ENCODE measurements at places on chromosomes 1 and 21. TPM values are rescaled to one million over a fixed set of nuclear protein-coding genes. Genes with fewer than 3 reads are reported as not detected.

GRCh38 chr1:193241132-193241827 is 54.9 kb upstream of the B3GALT2 start:
- H3K4me1 ChIP-seq: no peaks in the 10 kb centered on the region
- no peak overlapping the region for H3K27ac ChIP-seq
- no peaks in the 10 kb centered on the region for H3K27me3 ChIP-seq
- H3K4me3 ChIP-seq: no peak overlapping the region
- no peaks in the 10 kb centered on the region for H3K36me3 ChIP-seq
- DNase-seq: no peak

- H3K4me3 ChIP-seq: no peak overlapping the region
- peaks cover 4% of the 10 kb centered on the region for H3K4me1 ChIP-seq
- peak; percentile 13 for DNase-seq
- peaks cover 3% of the 10 kb centered on the region for H3K27me3 ChIP-seq
- H3K36me3 ChIP-seq: no peaks in the 10 kb centered on the region
Measured at GRCh38 chr1:183989078-183989577, 48.4 kb downstream of the COLGALT2 start.

DNA sequence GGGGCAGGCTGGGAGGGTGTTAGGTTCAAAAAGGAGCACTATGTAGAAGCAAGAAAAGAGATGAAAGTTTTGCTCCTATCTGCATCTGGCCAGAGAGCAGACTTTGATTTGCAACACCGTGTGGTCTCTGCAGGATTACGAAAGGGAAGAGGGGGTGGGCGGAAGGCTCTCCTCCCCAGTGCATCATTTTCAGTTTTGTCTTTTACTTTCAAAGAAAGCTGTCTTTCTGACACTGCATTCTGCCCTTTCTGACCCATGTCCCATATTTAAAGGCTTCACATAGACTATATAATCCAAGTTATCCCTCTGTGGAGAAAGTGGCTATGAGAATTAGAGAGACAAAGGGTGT is 126.5 kb downstream of the RHOU start:
- no peak overlapping the region for H3K4me3 ChIP-seq
- H3K36me3 ChIP-seq: no peaks in the 10 kb centered on the region
- DNase-seq: no peak
- no peak overlapping the region for H3K27ac ChIP-seq
- H3K4me1 ChIP-seq: peaks cover 31% of the 10 kb centered on the region
- peaks cover 9% of the 10 kb centered on the region for H3K27me3 ChIP-seq

DNA sequence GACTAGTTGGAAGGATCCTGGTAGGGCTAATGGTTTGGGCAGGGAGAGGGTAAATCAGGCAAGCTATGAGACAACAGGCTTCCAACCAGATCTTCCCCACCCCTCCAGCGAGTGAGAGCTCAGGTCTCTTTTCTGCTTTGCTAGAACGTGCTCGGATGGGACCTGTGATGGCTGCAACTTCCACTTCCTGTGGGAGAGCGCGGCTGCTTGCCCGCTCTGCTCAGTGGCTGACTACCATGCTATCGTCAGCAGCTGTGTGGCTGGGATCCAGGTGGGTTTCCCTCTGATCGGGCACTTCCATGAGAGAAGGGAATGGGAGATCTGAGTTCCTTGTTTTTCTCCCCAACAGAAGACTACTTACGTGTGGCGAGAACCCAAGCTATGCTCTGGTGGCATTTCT is 14.0 kb upstream of the SARS1 start:
- H3K27ac ChIP-seq: no peak overlapping the region
- no peak overlapping the region for H3K4me3 ChIP-seq
- peaks cover 1% of the 10 kb centered on the region for H3K27me3 ChIP-seq
- peaks cover 3% of the 10 kb centered on the region for H3K4me1 ChIP-seq
- DNase-seq: no peak
- H3K36me3 ChIP-seq: no peaks in the 10 kb centered on the region

- H3K27me3 ChIP-seq: no peaks in the 10 kb centered on the region
- H3K4me3 ChIP-seq: no peak overlapping the region
- H3K4me1 ChIP-seq: no peaks in the 10 kb centered on the region
- H3K27ac ChIP-seq: no peak overlapping the region
Measured at GRCh38 chr21:17780539-17780938, 38.6 kb downstream of the C21orf91 start.

- H3K4me1 ChIP-seq: peaks cover 1% of the 10 kb centered on the region
- H3K27ac ChIP-seq: peak overlapping the region; percentile 90
- H3K36me3 ChIP-seq: no peaks in the 10 kb centered on the region
- H3K4me3 ChIP-seq: peak overlapping the region; percentile 94
- peak; percentile 71 for DNase-seq
Measured at GRCh38 chr21:31731056-31731856, 662 bp downstream of the SCAF4 start.

DNA sequence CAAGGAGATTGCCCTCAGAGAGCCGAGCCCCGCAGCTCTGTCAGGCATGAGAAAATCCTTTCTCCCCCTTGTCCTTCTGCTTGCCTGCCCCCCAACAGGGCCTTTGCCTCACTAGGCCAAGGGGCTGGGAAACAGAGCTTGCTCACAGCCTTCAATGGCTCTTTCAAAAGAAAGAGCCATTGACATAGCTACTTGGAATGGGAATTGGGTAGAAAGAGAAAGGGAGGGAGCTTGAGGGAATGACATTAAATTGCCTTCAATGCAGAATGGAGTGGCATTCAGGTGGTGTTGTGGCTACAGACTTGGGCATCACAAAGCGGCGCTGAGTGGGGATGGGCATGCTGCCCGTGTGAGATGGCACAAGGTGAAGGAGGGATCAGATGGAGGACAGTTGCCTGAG is 13.2 kb downstream of the SYT11 start:
- peaks cover 28% of the 10 kb centered on the region for H3K4me1 ChIP-seq
- H3K4me3 ChIP-seq: peak overlapping the region; percentile 68
- peaks cover 7% of the 10 kb centered on the region for H3K36me3 ChIP-seq
- no peak for DNase-seq
- peaks cover 5% of the 10 kb centered on the region for H3K27me3 ChIP-seq
- no peak overlapping the region for H3K27ac ChIP-seq

DNA sequence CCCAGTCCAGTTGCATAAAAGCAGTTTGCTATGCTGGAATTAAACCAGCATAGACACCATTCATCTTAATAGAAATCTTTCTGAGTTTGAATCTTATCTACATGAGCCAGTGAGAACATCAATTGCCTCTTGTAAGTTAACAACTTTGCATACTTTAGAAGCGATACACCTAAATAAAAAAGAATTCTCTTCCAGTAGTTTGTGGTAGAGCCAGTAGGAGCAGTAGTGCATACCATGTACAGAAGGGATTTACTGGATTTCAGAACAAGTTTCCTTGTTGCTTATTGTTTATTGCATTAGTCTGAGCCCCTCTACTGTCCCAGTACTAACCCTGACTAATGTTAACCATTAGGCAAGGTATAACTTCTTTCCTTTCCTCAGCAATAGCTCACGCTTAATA is 313.1 kb downstream of the TGFB2 start:
- no peak for DNase-seq
- H3K36me3 ChIP-seq: no peaks in the 10 kb centered on the region
- H3K27ac ChIP-seq: no peak overlapping the region
- H3K27me3 ChIP-seq: peaks cover 2% of the 10 kb centered on the region
- no peak overlapping the region for H3K4me3 ChIP-seq

DNA sequence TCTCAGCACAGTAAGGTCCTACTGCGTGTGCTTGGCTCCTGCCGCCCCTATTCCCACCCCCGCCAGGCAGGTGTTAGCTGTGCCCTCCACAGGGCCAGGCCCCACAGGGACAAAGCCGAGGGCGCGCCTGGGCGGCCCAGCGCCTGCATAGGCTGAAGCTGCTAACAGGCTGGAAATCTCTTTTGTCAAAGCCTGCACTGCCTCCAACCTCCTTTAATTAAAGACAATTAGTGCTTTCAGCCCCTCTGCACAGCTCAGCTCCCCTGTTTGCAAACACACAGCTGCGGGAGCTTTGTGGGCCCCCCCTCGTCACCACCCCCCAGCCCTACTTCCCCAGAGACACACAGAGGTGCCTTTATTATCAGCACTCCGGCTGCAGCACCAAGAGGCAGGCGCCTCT is 95.9 kb downstream of the EPHB2 start:
- DNase-seq: peak; percentile 55
- H3K27ac ChIP-seq: no peak overlapping the region
- H3K4me1 ChIP-seq: peaks cover 30% of the 10 kb centered on the region
- peaks cover 7% of the 10 kb centered on the region for H3K27me3 ChIP-seq
- H3K36me3 ChIP-seq: no peaks in the 10 kb centered on the region
- H3K4me3 ChIP-seq: peak overlapping the region; percentile 38

GRCh38 chr1:228984646-228985631 is 249.7 kb downstream of the RHOU start:
- H3K27me3 ChIP-seq: no peaks in the 10 kb centered on the region
- peaks cover 26% of the 10 kb centered on the region for H3K4me1 ChIP-seq
- H3K36me3 ChIP-seq: peaks cover 9% of the 10 kb centered on the region
- DNase-seq: no peak
- H3K27ac ChIP-seq: no peak overlapping the region

DNA sequence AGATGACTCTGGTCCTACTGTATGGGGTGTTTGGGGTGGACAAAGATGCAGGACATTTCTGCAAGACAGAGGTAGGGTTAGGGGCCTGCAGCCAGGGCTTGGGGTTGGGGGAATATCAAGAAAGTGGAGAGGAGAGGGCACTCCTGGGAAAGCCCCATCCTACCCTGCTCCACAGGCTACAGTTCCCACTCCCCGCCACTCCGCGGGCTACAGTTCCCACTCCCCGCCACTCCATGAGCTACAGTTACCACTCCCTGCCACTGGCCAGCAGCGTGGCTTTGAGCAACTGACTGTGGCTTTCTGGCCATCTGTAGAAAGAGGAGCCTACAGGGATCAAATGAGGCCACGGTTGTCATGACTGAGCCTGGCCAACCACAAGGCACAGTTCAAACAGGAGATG is 93.8 kb upstream of the GRIK3 start:
- peaks cover 11% of the 10 kb centered on the region for H3K4me1 ChIP-seq
- H3K27ac ChIP-seq: no peak overlapping the region
- no peaks in the 10 kb centered on the region for H3K36me3 ChIP-seq
- DNase-seq: no peak

GRCh38 chr1:44170281-44170823 is 28.9 kb upstream of the KLF18 start:
- no peaks in the 10 kb centered on the region for H3K4me1 ChIP-seq
- peaks cover 5% of the 10 kb centered on the region for H3K27me3 ChIP-seq

- no peaks in the 10 kb centered on the region for H3K36me3 ChIP-seq
- no peaks in the 10 kb centered on the region for H3K4me1 ChIP-seq
- DNase-seq: no peak
Measured at GRCh38 chr1:37660664-37661063, 26.0 kb upstream of the RSPO1 start.

DNA sequence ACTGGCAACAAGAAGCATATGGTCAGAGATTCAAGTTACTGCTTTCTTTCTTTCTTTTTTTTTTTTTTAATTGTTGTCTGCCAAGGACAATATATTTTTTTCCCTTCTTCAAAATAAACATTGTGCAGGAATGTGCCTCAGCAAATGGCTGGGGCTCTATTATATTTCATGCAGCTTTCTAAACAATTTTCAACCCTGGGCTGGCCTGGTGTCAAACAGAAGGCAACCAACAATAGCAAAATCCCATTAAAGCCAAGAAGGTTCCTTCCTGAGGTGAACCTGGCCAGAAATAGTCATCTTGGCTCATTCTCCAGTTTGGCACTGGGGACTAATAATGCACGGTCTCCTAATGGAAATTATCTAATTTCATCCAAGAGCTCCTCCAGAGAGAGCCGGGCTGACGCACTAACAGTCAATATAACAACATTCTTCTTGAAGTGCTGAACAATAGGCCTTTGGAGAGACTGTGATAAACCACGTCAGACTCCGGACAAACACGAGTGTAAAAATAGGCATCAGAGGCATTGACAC is 35.7 kb upstream of the HLX start:
- H3K4me3 ChIP-seq: no peak overlapping the region
- H3K4me1 ChIP-seq: peaks cover 9% of the 10 kb centered on the region
- no peaks in the 10 kb centered on the region for H3K36me3 ChIP-seq
- no peak for DNase-seq

DNA sequence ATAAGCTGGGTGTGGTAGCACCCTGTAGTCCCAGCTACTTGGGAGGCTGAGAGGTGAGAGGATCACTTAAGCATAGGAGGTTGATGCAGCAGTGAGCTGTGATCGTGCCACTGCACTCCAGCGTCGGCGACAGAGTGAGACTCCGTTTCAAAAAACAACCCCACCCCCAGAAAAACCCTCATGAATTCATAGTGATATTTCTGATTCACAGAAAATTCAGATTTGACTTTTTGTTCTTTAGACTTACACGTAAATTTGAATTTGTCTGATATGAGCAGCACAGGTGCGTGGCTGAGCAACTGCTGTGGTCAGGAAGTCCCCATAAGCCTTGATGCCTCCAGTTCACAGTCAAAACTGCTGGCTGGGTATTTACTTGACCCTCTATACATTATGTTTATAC is 10.0 kb upstream of the MORC3 start:
- no peak for DNase-seq
- no peaks in the 10 kb centered on the region for H3K4me1 ChIP-seq
- H3K27ac ChIP-seq: no peak overlapping the region
- no peak overlapping the region for H3K4me3 ChIP-seq
- H3K27me3 ChIP-seq: peaks cover 5% of the 10 kb centered on the region

- peak; percentile 6 for DNase-seq
- H3K27ac ChIP-seq: no peak overlapping the region
- peaks cover 5% of the 10 kb centered on the region for H3K36me3 ChIP-seq
- H3K4me3 ChIP-seq: no peak overlapping the region
Measured at GRCh38 chr21:45997205-45997494, 15.6 kb downstream of the COL6A1 start.

- peaks cover 5% of the 10 kb centered on the region for H3K4me1 ChIP-seq
- DNase-seq: peak; percentile 67
- H3K4me3 ChIP-seq: no peak overlapping the region
- H3K27ac ChIP-seq: no peak overlapping the region
Measured at GRCh38 chr1:154186177-154186576, 5.7 kb downstream of the TPM3 start.

DNA sequence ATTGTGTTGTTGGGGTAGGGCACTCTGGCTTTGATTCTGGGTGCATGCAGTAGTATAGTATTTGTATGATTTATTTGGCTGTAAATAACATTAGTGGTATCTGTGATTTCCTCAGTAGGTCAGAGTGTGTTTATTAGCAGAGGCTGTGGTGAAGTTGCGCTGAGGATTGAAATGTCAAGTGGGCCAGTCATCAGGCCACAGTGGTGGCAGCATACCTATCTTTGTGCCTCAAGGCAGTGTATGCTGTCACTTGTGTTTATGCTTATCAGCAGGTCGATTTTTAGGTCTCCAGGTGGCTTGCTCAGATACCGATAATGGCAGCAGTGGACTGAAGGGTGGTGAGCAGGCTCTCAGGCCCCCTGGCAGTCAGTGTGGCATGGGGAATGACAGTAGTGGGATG is 11.3 kb downstream of the LY9 start:
- no peaks in the 10 kb centered on the region for H3K4me1 ChIP-seq
- H3K27ac ChIP-seq: no peak overlapping the region
- no peak overlapping the region for H3K4me3 ChIP-seq
- peaks cover 6% of the 10 kb centered on the region for H3K36me3 ChIP-seq

Gene LAPTM5
- total RNA-seq: 0.56 TPM

Gene FRRS1
- total RNA-seq: 1.3 TPM

Gene RIIAD1
- total RNA-seq: 3.8 TPM

Gene C8A
- not detected for total RNA-seq

Gene NEK7
- 11.5 TPM for total RNA-seq

Gene SLC6A17
- total RNA-seq: 6.4 TPM

Gene AK2
- total RNA-seq: 52.7 TPM
